Stimulated activated naive CD4-positive, alpha-beta T cell treated with Interleukin-2 at 50 U/mL for 16 hours (primary cell): ENCODE measurements at places on chromosomes 7 and 10.

DNA sequence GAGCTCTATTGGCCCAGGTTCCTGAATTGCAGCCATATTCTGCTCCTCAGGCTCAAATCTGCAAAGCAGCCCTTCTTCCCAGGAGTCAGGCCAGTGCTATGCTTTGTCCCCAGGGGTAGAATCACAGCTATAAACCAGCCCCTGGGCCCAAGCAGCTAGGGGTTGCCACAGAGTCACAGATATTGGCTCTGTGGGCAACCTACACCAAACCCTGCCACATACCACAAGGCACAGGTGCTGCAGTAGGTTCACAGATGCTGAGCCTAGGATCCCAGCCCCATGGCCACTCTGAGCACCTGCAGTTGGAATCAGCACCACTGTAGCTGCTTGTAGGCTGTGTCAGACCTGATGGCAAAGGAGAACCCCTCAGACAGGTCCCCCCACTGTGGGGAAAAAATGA, 43.1 kb upstream of the CAMK2B start:
- DNase-seq = no peak

GRCh38 chr10:30831426-30831825, 200.2 kb downstream of the ZNF438 start:
- no peak for DNase-seq

- no peak for DNase-seq
Observed at GRCh38 chr10:5816170-5816569, 2.9 kb upstream of the GDI2 start.

GRCh38 chr7:139574618-139575337, 51.3 kb downstream of the CLEC2L start:
- no peak for DNase-seq

- no peak for DNase-seq
Observed at GRCh38 chr10:72825163-72825562, 68.4 kb upstream of the OIT3 start.

- no peak for DNase-seq
Observed at GRCh38 chr7:1545417-1546246, 10.4 kb downstream of the TMEM184A start.

GRCh38 chr7:113331155-113331898, 213.0 kb upstream of the SMIM30 start:
- no peak for DNase-seq

DNA sequence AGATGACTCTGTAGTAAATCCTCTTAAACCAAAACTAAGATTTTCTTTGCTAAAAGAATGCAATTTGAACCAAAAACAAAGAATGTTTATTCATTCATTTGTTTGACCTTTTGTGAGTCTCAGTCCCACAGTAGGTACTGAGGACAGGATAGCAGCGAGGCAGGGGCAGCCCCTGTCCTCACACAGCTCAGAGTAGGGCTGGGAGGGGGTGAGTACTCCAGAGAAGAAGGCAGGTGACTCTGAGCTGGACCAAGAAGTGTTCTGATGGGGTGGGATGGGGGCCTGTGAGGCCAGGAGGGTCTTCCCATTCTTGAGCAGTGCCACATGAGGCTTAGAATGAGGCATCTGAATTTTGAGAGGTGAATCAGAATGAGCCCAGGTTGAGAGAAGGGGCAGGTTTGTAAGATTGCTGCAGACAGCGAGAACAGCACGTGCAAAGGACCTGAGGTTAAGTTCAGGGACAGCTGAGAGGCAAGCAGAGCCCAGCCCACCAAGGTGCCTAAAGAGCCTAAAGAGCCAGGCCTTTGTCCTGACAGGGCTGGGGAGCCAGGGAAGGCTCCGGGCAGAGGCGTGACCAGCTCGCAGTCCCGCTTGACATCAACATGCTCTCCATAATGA, 56.9 kb upstream of the CHST15 start:
- DNase-seq = no peak

DNA sequence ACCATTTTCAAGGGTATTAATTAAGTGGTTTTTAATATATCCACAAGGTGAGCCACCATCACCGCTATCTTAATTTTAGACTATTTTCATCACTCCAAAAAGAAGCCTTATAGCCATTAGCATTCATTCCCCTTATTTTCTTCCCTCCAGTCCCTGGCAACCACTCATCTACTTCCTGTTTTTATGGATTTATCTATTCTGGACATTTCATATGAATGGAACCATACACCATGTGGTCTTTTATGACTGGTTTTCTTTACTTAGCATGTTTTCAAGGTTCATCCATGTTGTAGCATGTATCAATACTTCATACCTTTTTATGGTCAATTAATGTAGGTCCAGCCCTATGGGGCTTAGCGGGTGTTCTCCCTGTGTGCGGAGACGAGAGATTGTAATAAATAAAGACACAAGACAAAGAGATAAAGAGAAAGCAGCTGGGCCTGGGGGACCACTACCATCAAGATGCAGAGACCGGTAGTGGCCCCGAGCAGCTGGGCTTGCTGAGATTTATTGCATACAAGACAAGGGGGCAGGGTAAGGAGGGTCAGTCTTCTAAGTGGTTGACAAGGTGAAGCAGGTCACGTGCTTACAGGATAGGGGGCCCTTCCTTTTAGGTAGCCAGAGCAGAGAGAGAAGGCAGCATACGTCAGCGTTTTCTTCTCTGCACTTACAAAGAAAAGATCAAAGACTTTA, 14.6 kb downstream of the WBP1L start:
- DNase-seq = no peak

GRCh38 chr7:93279541-93279940, 47.4 kb downstream of the VPS50 start:
- DNase-seq = no peak

GRCh38 chr10:129921801-129922597, 42.1 kb downstream of the EBF3 start:
- no peak for DNase-seq

DNA sequence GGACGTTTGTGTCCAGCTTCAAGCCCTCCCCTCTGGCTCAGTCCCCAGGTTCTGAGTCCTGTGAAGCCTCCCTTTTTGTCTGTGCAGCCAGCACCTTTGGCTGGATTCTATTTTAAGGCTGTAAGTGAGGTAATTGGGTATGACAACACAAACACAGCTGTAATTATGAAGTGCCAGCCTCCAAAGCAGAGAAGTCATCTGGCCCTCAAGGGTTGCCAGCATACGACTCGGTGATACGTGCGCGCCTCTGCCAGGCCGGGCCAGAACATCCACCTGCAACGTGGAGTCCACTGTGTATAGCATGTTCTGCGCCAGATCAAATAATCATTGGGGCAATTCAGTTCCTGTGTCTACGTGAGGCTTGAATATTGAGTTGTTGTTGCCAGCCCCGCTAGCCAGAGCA, 6.7 kb upstream of the FAM180A start:
- DNase-seq = no peak

DNA sequence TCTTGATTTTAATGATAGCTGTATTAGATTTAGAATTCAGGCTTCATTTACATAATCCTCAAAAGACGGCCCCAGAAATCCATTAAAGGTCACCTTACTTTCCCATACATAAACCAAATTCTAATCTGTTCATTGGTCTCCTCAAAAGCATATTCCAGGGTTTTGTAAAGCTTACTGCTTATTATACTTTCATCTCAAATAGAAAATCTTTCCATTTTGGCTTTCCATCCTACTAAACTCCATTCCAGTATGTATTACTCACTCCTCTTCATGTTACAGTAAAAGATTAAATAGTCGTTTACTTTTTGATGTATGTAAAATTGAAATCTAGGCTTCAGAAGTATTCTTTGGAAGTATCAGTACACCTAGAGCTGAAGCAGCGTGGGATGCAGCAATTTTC, 143.5 kb upstream of the LRRN3 start:
- DNase-seq = no peak

DNA sequence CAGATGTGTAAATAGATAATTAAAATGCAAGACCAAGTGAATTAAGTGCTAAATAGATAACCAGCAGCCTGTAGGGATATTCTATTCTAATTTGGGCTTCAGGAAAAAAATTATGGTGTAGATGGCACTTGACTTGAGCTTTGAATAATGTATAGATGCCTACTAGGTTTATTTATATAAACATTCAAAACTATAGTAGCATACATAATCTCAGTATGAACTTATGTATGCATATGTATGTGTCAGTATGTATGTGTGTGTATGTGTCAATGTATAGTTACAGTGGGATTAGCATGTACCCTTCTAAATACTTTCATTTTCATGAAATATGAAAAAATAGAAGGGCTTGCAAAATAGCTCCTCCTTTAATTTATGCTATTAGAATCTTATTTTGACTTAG, 207.3 kb upstream of the PPP1R3A start:
- DNase-seq = no peak

GRCh38 chr7:98297626-98298286, 16.3 kb downstream of the BRI3 start:
- DNase-seq = no peak

DNA sequence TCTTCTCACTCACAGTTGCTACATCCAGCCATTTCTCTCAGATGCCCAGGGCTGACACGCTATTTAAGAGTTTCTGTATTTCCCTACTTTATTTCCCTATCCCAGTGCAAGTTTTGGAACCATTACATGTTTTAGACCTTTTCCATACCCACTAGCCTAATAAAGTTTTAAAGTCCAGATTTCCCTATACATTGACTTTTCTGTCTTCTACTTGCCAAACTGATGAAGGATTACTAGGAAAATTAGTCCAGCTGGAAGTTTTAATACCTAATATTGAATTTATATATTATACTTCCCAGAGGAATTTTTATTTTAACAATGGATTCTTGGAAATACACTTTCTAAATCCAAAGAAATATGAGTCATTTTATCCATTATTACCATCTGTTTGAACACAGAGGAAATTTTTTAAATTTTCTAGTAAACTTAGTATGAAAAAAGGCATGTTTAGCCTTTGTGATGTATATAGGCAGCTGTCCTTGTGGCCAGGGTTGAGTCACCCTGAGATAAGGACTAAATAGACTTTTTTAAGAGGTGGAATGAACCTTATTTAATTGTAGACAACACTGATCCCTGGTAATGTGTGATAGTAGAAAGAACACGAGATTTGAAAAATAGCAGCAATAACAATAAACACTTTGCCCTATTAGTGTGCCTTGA, 205.0 kb downstream of the TFEC start:
- no peak for DNase-seq

GRCh38 chr7:131095346-131095745, 232.3 kb upstream of the MKLN1 start:
- no peak for DNase-seq
